ENCODE measurements at places on chromosomes 6 and 20.

GRCh38 chr6:94478133-94479005, 1059.0 kb upstream of the EPHA7 start:
- DNase-seq = no peak

- DNase-seq = no peak
Measured at GRCh38 chr6:34791701-34792604, at the start of gene BLTP3A. Gene BLTP3A (plus strand): TSS chr6:34792083. CDS start chr6:34792251, 168 bp downstream.

DNA sequence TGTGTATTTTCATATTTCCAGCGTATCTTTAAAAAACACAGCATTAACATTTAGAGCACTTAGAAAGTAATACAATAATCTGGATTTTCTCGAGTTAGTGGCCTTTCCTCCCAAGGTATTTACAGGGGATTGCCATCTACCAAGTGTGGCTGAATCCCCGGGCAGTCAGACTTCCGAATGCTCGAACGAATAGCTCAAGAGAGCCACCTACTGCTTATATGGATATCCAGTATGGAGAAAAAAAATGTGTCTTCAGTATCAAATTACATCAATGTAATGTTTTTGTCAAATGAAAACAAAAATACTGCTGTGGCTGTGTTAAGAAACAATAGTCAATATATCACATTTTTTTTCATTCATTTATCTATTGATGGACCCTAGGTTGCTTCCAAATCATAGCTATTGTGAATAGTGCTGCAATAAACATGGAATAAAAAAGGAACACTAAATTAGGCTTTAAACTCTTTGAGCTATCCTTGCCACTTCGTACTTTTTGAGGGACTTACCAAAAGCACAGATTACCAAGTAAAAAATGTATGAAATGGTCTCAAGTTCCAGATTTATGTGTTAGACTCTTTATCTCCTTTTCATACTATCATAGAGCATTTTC, 654.5 kb upstream of the PTCHD4 start:
- DNase-seq = peak; percentile 47

DNA sequence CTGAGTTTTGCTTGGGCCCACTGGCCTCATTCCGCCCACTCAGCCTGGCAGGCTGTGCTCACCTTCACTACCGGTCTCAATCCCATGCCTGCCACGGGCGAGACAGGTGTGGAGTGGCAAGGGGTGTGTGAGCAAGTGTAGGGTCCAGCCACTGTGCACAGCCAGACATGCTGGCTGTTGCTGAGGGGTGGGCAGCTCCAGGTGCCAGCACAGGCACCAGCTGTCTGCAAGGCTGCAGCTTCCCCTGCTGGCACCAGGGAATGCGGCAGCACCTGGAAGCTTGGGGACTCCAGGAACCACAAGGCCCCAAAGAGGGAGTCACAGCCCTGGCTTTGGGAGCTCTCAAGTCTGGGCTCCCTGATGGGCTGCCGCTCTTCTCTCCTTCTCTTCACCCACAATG, 372.7 kb downstream of the CBLN4 start:
- no peak for DNase-seq

DNA sequence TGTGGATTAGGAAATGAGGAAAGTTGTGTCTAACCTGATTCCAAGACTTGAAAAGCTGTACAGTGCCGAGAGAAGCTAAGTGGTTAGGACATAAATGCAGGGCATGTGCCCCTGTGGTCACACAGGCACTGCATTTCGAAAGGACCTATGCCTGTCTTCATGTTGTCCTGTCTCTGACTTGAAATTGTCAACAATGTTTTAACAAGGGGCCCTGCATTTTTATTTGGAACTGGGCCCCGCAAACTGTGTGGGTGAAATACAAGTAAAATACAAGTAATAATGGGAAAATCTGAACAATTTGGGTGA, 38.8 kb downstream of the MRS2 start:
- no peak for DNase-seq

- no peak for DNase-seq
Measured at GRCh38 chr6:131172222-131172621, 37.0 kb downstream of the AKAP7 start.

GRCh38 chr20:10987651-10988383, 314.0 kb upstream of the JAG1 start:
- no peak for DNase-seq

DNA sequence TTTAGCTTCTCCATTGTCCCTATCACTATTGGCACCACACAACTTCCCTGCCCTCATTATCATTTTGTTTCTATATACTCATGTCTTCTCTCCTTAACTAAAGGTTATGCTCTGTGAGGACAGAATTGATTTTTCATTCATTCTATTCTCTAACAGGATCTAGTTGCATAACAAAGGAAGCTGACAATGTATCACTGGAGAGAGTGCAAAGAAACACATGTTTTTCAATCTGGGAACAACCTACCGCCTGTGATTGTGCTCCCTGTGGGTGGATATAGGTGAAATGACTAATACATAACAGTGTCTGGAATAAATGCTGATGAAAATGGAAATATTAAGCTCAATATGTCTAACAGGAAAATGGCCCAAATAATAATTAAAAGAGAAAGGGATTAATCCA, 56.6 kb downstream of the COL12A1 start:
- no peak for DNase-seq

DNA sequence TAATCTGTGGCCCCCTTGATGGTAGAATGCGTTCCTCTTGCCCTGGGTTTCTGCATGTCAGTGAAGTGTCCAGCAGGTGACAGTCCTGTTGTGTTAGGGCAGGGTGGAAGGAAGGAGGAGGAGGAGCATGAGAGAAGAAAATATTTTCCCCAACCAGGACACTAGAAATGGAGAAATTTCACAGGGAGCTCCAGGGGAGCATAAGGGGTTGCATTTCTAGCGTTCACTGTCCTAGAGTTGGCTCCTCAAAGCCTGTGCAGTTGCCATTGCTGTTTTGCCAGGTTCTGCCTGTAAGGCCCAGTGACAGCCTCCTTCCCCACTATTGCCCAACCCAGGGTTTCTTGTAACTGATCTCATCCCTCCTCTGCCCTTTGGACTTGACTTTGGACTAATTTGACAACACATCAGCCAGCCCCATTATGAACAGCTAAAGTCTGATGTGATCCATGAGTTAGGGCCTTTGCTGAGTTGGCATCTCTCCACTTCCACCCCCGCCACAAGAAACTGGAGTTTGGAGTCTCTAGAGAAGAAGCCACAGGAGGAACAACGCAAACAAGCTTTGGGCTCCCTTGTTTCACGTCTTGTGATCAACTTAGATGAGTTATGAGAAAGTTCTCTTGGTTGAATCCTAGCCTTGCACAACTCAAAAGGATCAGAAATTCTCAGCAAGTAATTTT, 14.0 kb upstream of the FAM50B start:
- DNase-seq = no peak

DNA sequence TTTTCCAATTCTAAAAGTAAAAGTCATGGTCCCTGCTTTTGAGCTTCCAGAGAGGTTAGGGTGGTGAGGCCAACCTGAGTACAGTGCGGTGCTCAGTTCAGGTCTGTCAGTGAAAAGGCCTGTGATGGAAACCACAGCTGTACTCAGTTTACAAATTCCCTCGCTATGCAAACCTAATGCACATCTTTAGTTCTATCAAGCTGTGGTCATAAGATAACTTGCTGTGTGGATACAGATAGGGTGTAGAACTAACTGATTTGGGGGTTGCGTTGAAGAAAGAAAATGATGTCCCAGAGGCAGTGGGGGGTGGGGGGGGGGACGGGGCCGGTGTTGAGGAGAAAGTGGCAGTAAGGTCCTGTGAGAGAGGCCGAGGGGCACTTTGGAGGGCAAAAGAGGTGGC, 22.8 kb upstream of the MBOAT1 start:
- DNase-seq = no peak

DNA sequence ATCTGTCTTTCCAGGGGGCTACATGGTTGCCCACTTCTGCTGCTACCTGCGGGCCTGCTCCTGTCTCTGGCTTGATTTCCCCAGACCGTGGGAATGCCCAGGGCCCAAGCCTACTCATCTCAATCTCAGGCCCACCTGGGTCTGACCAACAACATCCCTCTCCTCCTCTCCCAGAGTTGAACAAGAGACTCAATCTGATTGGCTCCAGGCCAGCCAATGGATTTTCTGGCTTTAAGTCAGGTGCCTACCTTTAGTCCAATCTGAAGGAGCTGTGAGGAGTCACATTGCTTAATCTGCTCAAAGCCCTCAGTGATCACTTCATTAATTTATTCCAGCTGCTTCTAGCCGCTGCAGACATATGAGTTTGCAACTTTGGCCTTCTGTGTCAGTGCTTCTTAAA, 162.4 kb upstream of the KCNG1 start:
- DNase-seq = no peak

- DNase-seq = no peak
Measured at GRCh38 chr6:152136449-152136825, 329.0 kb downstream of the ESR1 start.

DNA sequence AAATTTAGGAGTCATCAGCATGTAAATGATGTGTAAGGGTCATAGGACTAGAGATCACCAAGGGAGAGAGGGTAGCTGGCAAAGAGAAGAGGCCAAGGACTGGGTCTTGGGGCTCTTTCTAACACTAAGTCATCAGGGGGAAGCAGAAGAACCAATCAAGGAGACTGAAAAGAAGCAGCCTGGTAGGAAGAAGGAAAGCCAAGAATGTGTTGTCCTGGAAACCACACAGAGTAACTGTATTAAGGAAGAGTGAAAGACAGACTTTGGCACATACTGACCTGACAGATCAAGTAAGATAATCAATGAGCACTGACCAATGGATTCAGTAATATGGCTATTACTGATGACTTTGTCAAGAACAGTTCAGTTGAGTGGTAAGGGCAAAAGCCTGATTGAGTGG, 42.3 kb upstream of the LAMA4 start:
- no peak for DNase-seq

DNA sequence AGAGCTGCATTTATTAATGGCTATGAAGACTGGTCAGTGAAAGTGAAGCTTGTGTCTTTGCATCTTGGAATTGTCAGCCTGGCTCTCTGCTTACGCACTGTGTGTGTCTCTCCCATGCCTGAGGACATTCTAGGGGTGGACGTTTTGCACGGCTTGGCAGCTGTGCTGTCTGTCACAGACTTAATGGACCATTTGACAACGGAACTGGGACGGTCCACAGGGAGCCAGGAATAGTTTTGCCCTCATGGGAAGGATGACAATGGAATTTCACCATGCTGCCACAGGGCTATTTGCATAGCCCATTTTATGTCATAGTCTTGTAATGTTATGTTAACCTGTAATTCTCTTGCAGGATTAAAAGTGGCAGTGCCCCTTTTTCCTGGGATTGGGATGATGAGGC, 44.7 kb downstream of the OR2B6 start:
- no peak for DNase-seq

- DNase-seq = no peak
Measured at GRCh38 chr6:2753110-2753489, 2.4 kb upstream of the MYLK4 start.

All from smooth muscle cell of the brain vasculature (primary cell).